BE2C (cell line): ENCODE measurements at places on chromosomes 16 and 17.

GRCh38 chr17:34067011-34067410 is 188.1 kb upstream of the CCL2 start:
- DNase-seq: no peak

GRCh38 chr16:86727131-86727530 is 148.8 kb downstream of the FOXL1 start:
- DNase-seq: no peak

- no peak for DNase-seq
Observed at GRCh38 chr17:66750781-66751543, 84.0 kb upstream of the CACNG5 start.

- no peak for DNase-seq
Observed at GRCh38 chr17:9446528-9446927, 129.1 kb downstream of the STX8 start.

- no peak for DNase-seq
Observed at GRCh38 chr16:75632857-75633256, 9.8 kb upstream of the ADAT1 start.

GRCh38 chr17:65072660-65073071 is 16.1 kb upstream of the GNA13 start:
- DNase-seq: no peak

GRCh38 chr16:72198021-72198711 is 26.2 kb upstream of the PMFBP1 start:
- peak; percentile 85 for DNase-seq

- no peak for DNase-seq
Observed at GRCh38 chr16:703406-703805, 2.2 kb downstream of the FBXL16 start.

DNA sequence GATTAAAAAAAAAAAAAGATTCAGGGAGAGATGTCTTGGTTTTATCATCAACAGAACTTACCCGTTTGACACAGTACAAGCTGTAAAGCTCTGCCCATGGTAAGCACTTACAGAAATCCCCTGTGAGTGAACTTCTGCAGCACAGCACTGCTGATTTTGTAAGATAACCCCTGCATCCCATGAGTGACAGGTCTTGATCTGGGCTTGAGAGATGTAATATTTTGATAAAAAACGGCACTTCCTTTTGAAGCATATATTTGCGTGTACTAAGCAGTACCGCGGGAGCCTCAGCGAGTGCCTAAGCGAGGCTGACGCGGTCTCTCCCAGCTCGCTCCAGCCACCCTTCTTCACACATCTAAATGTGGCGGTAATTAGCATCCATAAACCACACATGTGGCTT is 50.5 kb downstream of the IKZF3 start:
- no peak for DNase-seq

GRCh38 chr17:17243163-17243562 is 6.2 kb upstream of the FLCN start:
- no peak for DNase-seq

GRCh38 chr17:80364091-80364691 is 50.8 kb upstream of the ENDOV start:
- DNase-seq: peak; percentile 67

DNA sequence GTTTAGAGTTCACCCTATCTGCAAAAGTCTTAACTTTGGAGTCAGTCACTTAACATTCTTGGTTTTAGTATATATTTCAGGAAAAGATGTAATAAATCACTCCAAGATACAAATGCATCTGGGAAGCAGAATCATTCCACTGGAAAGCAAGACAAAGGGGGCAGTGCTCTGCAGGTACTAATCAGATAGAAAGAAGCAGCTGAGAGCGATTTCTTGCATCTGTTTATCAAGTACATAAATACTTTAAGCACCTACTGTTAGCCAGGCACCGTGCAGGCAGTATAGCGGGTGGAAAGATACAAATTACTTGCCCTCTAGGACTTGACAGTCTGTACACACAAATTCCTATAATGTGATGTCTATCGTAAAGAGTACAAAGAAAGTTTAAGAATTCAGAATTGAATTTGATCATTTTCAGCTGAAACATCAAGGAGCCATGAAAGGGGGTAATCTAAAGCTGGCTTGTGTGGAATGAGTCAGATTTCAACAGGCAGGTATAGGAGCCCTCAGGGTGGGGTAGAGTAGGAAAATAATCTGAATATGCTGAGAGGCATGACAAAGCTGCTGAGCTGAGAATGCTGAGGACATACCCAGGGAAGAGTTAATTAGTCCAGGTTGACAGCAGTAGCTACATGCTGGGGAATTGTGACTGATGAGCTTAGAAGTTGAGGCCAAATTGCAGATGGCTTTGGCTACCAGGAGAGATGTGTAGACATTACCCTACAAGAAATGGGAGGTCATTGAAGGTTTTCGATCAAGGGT is 110.2 kb downstream of the CA10 start:
- no peak for DNase-seq

DNA sequence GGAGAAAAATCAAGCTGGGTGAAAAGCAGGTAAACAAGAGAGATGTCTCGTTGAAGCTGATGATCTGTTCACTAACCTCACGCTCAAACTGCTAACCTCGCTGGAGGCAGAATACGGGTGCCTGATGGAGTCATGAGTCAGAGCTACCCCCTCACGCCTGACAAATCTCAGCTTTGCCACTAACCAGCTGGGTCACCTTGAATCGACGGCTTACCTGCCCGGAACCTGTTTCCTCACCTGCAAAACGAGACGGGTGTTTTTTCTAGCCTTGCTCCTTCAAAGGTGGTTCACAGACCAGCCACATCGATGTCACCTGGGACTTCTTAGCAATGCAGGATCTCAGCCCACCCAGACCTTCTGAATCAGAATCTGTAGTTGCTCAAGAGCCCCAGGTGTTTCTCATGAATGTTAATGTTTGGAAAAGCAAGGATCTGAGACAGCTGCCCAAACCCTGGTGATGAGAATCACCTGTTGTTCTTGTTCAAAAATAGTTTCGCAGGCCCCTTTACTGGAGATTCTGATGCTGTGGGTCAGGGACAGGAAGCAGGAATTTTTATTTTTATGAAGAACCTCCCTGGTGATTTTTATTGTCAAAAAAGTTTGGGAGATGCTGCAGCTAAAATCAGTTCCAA is 56.9 kb downstream of the MARCHF10 start:
- no peak for DNase-seq

DNA sequence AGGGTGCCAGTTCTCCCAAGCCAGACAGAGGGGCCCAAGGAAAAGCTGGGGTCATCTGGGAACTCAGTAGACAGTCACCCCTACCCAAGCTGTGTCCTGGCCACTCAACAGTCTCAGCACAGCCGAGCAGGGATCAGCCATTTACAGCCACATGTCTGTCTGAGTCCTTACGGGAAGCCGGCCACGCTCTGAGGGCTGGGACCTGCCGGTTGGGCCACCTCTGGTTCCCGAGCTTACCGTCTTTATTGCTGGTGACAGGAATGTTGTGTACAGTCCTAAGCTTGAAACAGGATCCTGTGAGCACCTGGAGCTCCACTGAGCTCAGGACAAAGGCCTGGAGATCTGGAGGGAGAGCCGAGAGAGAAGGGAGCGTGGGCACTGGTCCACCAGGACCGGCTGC is 59.8 kb downstream of the TIMM22 start:
- DNase-seq: no peak

DNA sequence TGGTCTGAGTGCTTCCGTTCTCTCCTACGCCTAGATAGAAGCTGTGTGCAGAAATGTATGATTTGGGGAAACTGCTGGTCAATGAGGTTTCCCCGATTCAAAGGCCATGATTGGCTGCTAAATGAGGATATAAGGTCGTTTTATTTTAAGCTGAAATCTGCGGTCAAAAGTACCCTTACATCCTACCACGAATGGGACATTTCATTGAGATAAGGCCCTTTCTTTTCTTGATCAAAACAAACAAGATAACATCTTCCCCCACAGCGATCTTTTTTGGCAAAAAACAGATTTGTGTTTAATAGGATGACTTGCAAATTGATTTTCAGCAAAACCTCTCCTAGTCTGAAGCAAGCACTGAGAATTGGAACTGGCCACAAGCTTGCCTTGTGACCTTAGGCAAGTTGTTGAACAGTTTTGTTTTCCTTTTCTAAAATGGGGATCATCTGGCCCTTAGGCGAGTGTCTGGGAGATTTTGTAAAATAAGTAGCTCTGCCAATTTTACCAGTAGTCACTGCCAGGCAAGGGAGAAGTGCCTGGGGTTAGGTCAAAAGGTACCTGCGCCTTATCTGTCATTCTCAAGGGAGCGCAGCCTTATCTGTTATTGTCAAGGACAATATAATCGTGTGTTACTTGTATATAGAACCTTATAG is 635 bp downstream of the SCPEP1 start:
- peak; percentile 57 for DNase-seq

DNA sequence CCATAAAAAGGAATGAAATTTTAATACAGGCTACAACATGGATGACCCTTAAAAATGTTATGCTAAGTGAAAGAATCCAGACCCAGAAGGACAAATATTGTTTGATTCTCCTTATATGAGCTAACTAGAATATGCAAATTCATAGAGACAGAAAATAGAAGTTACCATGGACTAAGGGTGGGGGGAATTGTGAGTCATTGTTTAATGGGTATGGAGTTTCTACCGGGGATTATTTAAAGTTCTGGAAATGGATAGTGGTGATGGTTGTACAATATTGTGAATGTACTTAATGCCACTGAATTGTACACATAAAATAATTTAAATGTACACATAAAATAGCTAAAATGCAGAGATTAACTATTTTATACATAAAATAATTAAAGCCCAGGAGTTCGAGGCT is 9.2 kb upstream of the MYO18A start:
- no peak for DNase-seq

- peak; percentile 96 for DNase-seq
Observed at GRCh38 chr17:49739641-49740271, 24.2 kb downstream of the FAM117A start.

DNA sequence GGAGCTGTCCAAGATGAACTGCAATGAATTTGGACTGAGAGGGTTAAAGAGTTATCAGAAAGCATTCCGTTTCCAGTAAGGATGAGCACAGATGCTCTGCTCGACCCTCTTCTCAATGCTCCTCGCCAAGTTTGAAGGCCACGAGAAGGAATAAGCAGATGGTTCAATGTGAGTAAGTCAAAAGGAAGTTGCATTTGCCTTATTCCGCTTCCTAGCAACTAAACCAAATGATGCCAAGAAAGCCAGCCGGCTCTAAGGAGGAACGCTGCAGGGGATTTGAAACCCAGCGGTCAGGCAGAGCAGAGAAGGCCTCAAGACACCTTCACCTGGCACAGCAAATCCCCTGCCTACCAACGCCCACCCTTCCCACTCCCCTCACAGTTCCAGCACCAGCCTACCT is 52.1 kb upstream of the CNEP1R1 start:
- DNase-seq: no peak

- peak; percentile 63 for DNase-seq
Observed at GRCh38 chr16:49596648-49597291, 223.2 kb downstream of the C16orf78 start.

- DNase-seq: no peak
Observed at GRCh38 chr16:12559714-12560113, 244.0 kb downstream of the CPPED1 start.

GRCh38 chr16:9541723-9542122 is 450.3 kb downstream of the HAPSTR1 start:
- no peak for DNase-seq

GRCh38 chr16:88967830-88968588 is 9.0 kb downstream of the CBFA2T3 start:
- no peak for DNase-seq

DNA sequence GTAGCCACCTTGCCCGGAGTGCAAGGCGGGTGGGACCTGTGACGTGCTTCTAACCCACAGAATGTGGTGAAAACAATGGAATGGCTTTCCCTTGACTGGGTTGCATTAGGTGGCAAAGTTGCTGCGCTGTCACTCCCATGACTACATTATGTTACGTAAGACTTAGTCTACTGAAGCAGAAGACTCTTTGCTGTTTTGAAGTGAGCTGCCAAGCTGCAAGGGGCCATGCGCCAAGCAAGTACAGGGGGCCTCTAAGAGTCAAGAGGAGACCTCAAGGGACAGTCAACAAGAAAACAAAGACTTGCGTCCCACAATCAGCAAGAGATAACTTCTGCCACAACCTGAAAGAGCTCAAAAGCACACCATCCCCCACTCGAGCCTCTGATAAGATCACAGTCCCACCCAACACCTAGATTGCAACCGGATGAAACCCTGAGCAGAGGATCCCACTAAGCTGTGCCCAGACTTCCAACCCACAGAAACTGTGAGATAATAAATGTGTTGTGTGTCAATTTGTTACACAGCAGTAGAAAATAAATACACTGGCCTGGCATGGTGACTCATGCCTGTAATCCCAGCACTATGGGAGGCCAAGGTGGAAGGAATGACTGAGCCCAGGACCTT is 16.5 kb downstream of the ANKRD11 start:
- no peak for DNase-seq

DNA sequence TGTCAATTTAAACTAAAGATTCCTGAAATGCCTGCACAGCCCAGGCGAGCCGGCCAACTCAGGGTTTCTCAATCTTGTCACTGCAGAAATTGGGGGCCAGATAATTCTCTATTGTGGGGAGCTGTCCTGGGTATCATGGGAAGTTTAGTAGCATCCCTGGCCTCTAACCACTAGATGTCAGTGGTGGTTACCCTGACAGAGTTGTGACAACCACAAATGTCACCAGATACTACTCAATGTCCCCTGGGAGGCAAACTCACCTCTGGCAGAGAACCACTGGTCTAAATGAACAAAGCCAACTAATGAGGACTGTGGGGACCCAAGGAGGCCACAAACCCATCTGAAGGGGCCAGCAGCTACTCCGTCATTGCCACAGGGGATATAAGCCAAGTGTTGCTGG is 90.9 kb downstream of the MYH11 start:
- peak; percentile 79 for DNase-seq

GRCh38 chr16:50102051-50102746 is 36.4 kb downstream of the HEATR3 start:
- DNase-seq: no peak

GRCh38 chr16:81717662-81718189 is 61.4 kb upstream of the PLCG2 start:
- no peak for DNase-seq

DNA sequence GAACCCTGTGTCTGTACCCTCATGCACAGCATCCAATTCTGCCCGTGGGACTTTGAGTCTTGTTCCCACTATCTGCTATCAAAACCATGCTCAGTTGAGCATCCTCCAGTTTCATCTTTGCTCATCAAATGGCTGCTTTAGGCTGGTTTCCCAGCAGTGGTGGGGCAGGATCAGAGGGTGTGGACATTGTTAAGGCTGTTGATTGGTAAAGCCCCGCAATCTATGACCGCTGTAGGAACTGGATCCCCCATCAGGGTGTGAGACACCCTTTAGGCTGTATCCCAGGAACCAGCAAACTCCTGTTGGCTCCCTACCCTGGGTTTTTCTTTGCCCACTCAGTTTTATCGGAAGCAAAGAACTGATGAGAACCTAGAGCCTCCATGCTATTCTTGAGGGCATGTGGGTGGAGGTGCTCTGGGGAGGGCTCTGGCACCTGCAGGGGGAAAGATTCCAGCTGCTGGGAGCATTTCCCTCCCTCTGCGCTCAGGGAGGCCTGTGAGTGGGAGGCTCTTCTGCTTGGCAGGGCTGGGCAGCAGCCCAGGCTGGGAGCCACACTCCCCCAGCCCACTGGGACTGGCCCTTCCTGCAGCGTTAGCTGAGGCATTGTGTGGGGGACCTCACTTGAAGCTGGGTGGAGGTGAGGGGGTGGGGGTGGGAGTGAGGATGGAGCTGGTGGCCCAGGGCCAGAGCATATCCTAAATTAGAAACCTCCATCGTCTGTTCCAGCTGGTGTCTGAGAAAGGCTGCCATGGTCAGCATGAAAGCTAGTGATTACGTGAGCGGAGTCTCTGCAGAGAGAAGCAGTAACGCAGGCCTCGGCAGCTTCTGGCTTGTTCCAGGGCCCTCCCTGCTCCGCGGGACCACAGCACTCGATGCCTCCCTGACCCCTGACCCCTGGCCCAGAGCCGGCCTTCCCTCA is 160.6 kb downstream of the IRF8 start:
- DNase-seq: no peak
